ENCODE measurements at places on chromosomes 3 and 15.

- DNase-seq = no peak
These were observed 93.2 kb upstream of the CCDC80 start for GRCh38 chr3:112734171-112734570.

DNA sequence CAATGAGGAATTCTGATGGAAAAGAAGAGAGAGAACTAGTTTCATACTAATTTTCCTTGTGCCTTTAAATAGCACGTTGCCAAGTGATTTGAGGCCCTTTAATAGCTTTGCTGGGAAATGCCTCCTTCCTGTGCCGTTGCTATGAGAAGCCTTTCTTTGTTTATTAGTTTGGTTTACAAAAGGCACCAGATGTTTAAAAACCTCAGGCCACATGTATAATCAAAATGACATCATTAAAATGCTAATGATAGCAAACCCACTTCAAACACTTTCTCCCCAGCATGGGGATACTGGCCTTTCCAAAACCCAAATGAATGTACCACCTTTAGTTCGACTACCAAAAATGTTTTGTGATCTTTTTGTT is 50.0 kb upstream of the TBC1D23 start:
- DNase-seq = no peak

- DNase-seq = no peak
These were observed 4.3 kb downstream of the NRROS start for GRCh38 chr3:196643761-196644160.

DNA sequence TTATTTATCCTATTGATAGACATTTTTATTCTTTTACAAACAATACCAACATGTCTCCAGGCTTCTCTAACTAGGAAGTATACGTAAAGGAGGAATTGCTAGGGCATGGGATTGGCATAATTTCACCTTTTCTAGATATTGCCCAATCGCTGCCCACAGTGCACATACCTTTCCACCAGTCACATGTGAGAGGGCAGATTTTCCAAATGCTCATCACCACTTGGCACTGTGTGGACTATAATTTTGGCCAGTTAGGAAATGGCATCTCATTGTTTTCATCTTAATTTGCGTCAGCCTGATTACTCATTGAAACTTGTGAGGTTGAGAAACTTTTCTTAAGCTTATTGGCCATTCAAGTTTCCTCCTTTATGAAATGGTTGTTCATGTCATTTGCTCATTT is 57.4 kb upstream of the POLR2M start:
- no peak for DNase-seq

DNA sequence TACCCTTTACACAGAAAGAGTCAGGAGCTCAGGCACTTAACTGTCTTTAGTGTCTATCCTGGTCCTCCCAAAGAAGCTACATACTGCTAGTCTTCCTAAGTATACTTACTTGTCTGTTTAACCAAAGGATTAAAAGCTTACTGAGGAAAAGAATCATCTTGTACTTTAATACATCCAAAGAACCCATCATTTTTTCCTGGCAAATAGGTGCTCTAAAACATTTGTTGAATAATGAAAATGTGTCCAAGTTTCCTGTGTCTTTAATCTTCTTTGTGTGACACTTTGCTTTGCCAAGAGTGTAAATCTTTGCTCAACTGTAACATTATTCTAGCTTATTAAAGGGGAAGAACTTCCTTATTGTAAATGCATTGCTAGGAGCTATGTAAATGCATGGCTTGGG is 519.2 kb downstream of the OTOL1 start:
- DNase-seq = no peak

DNA sequence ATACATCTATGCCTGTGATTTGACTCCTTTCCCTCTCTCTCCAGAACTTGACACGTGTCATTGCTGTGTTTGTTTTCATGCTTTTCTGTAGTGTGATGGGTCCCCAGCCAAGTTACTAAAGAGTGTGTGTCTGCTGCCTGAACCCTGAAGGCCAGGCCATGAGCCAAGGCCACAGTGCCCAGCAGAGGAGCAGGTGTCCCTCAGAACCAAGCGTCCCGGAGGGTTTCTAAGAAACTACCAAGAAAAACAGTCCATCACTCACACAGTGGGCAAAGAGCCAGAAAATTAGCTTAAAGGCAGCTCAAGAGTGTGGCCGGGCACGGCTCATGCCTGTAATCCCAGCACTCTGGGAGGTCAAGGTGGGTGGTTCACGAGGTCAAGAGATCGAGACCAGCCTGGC is 35.2 kb downstream of the FBXO45 start:
- no peak for DNase-seq

GRCh38 chr3:11716573-11717290 is 73.0 kb upstream of the VGLL4 start:
- DNase-seq = no peak

DNA sequence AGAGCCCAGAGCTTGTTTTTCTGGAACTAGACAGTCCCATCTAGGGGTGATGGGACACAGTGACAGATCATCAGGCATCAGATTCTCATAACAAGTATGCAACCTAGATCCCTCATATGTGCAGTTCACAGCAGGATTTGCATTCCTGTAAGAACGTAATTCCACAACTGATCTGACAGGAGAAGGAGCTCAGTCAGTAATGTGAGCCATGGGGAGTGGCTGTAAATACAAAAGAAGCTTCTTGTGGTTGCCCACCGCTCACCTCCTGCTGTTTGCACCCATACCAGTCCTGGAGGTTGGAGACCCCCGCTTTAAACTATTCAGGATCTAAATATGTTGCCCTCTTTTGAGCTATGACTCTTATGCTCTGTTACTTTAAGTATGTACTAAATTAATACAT is 167.3 kb downstream of the ALCAM start:
- no peak for DNase-seq

GRCh38 chr15:74392451-74392830 is 25.0 kb upstream of the CYP11A1 start:
- no peak for DNase-seq

- no peak for DNase-seq
These were observed 192.8 kb upstream of the ROBO1 start for GRCh38 chr3:79960594-79960993.

GRCh38 chr15:80803580-80804525 is 24.7 kb downstream of the CEMIP start:
- no peak for DNase-seq

GRCh38 chr3:118778201-118778600 is 256.4 kb downstream of the IGSF11 start:
- DNase-seq = no peak

- peak; percentile 38 for DNase-seq
These were observed 36.3 kb downstream of the PRICKLE2 start for GRCh38 chr3:64188810-64189560.

GRCh38 chr3:60316121-60316797 is 935.0 kb downstream of the FHIT start:
- DNase-seq = no peak

DNA sequence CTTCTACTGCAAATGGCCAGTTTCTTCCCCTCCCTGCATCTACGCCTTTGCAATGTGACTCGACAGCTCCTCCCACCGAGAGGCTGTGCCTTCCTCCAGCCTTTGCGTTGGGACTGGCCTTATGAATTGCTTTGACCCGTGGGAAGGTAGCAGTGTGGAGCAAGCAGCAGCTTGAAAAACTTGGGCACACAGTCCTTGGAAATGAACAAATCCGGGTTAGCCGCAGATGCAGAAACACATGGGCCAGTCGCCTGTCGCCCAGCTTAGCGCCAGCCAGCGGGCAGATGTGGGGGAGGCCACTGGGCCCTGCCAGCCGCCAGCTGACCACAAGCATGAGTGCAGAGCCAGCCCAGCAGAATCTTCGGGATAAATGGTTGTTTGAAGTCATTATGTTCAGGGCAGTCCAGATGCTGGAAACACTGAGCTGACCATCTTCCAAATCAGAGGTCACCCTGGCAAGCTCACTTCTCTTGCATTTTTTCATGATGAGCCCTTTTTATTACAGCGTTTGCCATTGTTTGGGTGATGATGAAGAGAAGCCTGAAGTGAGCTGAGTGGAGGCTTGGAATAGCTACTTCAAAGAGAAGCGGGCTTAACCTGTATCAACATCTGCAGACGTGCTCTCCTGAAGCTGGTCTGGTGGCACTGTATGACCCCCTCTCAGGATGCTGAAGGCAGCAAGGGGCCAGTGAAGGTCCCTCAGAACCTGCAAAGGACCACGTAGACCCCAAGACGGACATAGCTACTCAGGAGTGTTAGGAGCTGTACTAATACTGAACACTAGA is 9.8 kb downstream of the SELENOS start:
- DNase-seq = peak; percentile 65

- no peak for DNase-seq
These were observed 133.5 kb upstream of the STT3B start for GRCh38 chr3:31399271-31399670.

GRCh38 chr3:183497313-183497712 is 58.2 kb downstream of the KLHL6 start:
- DNase-seq = no peak

DNA sequence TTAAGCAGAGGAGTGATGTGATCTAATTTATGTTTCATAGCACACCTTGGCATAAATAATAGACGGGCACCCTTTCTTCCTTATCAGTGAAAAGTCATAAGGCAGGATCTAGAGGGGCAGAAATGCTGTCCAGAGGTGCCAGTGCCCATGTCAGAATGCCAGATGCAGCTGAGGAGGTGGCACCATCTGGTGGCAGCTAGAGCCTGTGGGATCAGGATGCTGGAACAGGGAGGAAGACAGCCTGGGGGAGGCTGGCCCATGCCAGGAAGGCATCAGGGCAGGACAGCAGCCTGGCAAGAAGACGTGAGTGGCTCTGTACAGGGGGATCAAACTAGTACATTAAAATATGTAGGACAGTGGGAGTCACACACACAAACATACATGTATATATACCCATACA is 16.5 kb downstream of the MYH15 start:
- no peak for DNase-seq

GRCh38 chr3:134754768-134755559 is 40.1 kb upstream of the EPHB1 start:
- DNase-seq = no peak

DNA sequence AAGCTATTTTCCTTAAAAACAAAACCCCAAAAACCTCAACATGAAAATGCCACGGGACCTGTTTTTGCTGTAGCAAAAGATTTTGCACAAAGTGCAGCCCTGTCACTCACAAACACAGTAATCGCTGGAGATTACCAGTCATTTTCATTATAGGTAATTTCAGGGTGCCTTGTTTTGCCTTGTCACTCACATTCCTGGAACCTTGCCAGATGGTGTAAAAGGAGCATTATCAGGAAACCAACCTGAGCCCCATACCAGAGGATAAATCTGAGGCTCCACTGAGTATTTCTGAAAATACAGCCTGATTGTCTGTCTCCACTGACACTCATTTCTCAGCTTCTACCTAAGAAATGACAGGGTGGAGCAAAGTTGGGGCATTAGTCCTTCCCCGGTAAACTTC is 791.3 kb upstream of the LMCD1 start:
- no peak for DNase-seq

DNA sequence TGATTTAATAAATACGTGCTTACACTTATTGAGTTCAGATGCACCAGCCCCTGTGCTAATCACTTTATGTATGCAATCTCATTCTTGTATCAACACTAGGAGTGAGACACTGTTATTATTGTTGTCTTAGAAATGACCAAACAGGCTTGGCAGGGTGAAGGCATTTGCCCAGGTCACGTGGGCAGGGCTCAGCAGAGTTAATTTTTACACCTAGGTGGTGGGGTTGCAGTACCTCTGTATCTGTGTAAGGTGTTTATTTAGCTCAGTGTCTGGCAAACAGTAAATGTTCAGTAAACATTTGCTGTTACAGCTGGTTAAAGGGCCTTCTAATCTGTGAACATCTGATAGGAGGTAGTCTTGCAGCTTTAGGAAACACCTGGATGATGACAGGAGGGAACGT is 200.0 kb downstream of the CACNA2D3 start:
- DNase-seq = no peak

GRCh38 chr3:38019658-38020341 is 9.6 kb downstream of the PLCD1 start:
- no peak for DNase-seq

DNA sequence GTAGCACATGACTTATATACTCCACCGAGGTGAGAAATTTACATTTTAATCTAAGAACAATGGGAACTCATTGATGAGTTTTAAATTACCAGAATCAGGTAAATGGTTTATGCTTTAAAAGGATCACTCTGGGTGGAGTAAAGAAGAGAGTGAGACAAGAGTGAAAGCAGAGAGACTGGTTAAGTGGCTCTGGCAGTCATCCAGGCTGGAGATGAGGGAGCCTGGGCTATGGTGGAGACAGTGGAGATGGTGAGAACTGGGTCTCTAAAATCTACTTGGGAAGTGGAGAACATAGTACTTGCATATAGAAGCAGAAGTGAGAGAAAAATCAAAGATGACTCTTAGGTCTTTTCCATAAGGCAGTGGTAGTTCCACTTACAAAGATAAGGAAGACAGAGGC is 37.1 kb upstream of the SLC25A36 start:
- no peak for DNase-seq

DNA sequence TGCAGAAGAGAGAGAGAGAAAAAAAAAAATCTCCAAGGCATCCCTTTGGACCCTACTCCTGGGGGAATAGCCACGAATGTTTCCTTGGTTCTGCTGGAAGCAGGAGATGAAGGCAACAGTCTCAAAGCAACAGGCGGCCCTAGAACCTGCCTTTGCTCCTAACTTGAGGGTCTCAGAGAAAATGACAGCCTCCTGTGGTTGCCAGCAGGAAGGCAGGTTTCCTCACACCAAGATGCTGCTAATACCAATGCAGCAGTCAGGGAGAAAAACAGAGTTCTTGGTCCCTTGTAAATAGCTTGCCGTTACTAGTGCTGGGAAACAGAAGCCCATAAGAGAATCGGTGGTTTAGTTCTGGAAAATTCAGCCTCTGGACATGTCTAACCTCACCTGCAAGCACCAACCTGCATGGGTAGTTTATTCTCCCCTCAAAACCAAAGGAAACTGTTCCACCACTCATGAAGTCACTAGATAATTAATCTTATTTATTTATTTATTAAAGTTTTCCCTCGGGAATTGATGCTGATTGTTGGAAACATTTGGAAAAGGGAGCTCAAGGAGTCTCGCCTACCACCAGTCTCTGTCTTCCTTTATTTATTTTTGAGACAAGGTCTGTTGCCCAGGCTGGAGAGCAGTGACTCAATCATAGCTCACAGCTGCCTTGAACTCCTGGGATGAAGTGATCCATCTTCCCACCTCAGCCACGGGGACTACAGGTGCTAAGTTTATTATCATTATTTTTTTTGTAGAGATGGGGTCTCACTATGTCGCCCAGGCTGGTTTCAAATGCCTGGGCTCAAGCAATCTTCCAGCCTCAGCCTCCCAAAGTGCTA is 883 bp upstream of the FRMD4B start:
- no peak for DNase-seq

DNA sequence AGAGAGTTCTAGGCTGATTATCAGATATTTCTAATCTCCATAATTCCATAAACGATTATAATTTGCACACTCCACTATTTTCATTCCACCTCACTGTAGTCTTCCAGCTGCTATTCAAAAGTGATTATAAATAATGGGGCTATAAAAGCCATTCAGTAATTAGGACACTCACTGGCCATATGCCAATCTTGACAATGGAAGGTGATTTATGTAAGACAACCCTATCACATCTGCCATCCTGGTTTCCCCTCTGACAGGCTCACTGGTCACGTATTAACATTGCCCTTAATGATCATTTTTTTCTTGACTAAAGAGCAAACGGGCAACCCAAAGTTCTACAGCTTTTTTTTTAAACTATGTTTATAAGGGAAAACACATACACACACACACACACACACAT is 402.4 kb downstream of the MAGI1 start:
- no peak for DNase-seq

Measured in hippocampal formation (tissue), 2 donors.